ENCODE measurements at places on chromosomes 3 and 15.

DNA sequence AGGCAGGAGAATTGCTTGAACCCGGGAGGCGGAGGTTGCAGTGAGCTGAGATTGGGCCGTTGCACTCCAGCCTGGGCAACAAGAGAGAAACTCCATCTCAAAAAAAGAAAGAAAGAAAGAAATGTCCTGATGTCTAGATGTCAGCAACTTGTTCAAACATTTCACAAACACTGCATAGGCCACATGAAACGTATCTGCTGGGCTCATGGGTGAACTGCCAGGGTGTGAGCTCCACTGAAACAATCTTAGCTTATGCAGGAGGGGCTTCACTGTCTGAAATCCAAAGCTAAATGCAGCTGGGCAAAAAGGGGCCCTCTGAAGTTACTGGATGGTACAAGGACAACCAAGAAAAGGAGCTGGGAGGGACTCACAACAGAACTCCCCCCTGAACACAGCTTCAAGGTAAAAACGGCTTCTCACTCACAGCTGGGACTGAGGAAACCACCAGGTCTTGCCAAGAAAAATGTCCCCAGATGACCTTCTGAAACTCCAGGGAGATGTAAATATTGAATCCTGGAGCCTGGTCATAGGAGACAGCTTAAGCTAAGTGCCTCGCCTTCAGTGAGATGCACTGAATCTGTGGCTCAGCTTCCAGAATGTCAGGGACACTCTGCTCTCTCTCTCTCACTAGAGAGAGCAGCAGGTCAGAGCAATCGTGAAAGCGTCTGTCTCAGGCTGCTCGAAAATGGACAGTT is 31.9 kb downstream of the SEC61A1 start:
- DNase-seq, result no peak

DNA sequence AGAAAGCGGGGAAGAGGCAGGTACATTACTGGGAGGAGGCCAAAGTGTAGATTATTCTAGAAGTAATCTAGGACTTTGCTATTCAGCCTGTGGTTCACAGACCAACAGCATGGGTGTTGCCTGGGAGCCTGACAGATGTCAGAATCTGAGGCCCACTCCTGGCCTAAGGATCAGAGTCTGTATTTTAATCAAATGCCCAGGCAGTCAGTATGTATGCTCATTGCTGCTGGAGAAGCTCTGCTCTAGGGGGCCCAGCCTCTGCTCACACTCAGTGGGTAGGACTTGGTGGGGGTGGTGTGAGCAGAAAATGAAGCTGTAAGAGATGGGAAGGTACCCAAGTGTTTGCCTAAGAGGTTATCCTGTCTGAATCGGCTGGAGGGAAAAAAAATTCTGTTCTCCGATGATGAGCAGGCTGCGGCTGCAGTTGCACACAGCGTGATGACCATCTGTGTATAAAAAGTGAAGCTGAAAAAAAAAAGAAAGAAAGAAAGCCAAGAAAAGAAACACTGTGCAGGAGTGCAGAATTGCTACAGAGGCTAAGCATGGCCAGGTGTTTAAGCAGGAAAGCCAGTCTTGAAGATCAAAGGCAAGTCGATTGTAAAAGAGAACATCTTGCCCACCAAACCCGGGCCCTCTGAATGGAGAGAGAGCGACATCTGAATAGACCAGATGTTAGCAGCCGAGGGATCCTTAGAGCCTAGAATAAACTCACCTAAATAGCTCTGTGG is 65.2 kb downstream of the EIF4E3 start:
- no peak for DNase-seq

DNA sequence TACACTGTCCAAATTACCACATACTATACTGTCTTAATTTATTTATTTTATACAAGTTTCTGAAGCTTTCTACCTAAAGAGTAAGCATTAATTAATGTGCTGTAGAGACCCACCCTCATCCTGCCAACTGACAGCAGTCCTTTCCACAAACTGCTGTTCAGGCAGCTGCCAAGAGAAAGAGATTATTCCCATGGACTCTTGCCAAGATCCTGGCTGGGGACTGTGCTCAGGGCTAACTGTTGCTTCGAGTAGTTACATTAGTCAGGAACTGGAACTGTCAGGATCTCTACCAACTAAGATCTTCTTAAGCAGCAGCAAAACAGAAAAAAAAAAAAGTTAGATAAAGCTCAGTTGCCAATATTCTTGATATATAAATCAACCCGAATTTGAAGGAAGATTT is 398.8 kb downstream of the MECOM start:
- no peak for DNase-seq

- no peak for DNase-seq
Observed at GRCh38 chr3:8460050-8460708, 41.4 kb upstream of the LMCD1 start.

GRCh38 chr3:177421481-177421785 is 224.2 kb upstream of the TBL1XR1 start:
- no peak for DNase-seq

DNA sequence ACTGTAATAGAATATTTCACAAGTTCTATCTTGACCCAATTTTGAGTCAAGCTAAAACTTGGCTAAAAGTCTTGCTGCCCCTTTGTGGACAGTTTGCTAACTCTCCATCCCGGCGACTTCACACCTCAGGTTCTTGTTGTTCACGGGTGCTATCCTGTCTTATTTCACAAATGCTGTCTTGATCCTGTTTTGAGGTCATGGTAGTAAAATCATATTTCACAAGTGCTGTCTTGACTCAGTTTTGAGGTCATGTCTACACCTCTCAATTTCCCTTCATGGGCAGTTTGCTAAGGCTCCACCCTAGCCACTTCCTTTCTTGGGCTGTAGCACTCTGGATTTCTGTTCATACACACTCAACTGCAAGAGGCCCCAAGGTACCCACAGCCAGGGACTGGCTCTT is 45.0 kb upstream of the GK5 start:
- peak; percentile 17 for DNase-seq

- DNase-seq, result peak; percentile 65
Observed at GRCh38 chr15:55267401-55268175, 22.0 kb downstream of the RAB27A start.

- DNase-seq, result no peak
Observed at GRCh38 chr3:130659911-130660310, 86.7 kb downstream of the PIK3R4 start.

- no peak for DNase-seq
Observed at GRCh38 chr15:74431645-74432044, 2.1 kb downstream of the SEMA7A start.

- no peak for DNase-seq
Observed at GRCh38 chr3:138188013-138188730, 1.1 kb downstream of the ARMC8 start.

DNA sequence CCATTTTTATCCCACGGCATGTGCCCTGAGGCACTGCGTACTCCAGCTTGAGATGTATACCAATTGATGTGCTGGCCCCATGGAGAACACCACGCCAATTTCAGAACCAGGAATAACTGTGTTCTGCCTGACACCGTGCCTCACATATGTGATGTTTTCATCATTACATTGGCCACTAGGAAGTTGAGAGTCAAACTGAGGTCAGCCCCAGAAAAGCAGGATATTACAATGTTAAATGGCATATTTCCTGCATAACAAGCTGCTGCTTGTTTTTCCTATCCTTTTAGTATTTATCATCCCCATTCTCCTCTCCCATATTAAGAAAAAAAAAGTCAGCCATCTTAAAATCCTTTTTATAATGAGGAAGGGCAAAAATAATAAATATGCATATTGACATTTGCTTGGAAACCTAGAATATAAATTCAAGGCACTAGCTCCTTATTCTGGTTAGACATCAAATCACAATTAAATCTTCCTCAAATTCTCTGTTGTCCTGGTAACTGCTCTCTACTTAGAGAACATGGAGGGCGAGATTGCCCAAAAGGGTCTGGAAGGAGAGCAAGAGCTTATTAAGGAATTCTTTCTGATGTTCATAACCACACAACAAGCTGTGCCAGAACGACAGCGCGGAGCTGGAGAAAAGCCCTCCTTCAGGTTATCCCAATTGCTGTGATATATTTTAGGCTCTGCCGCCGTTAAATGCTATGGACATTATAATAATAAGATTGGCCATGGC is 112.6 kb downstream of the UACA start:
- DNase-seq, result no peak

- DNase-seq, result no peak
Observed at GRCh38 chr3:4722103-4722502, 229.0 kb downstream of the ITPR1 start.

DNA sequence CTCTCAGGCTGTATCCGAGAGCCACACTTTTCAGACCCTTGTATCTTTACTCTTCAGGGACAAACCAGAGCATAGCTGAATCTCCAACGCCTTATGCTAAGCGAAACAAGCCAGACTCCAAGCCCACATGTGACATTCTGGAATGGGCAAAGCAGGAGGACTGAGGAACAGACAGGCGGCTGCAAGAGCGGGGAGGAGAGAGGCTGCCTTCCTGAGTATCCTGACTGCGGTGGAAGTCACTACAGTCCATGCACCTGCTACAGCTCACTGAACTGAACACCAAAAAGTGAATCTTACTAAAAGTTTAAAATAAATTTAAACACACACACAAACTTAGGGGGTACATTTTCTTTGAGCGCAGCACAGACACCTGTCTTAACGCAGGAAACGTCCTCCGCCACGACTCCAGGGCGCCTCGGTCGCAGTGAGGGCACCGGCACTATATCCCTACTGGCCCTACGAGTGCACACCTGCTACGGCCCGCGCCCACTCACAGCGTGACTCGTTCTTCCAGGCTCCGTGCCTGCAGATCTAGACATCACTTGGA is 1.4 kb downstream of the CYFIP1 start:
- no peak for DNase-seq

GRCh38 chr15:59223736-59224135 is 17.1 kb downstream of the LDHAL6B start:
- no peak for DNase-seq

GRCh38 chr3:46922871-46923558 is 45.5 kb downstream of the PTH1R start:
- DNase-seq, result no peak

DNA sequence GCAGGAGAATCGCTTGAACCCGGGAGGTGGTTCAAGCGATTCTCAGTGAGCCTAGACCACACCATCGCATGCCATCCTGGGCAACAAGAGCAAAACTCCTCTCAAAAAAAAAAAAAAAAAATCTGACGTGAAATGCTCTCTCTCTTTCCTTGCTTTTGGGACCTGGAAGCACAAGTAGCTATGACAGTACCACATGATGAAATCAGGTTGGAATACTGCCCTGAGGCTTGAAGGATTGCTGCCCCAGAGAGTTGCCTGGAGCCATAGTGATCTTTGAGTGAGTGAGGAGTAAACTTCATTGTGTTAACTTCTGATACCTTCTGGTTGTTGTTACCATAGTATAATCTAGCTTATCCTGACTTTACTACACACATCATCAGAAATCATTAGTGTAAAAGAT is 23.3 kb downstream of the AKAP13 start:
- no peak for DNase-seq

DNA sequence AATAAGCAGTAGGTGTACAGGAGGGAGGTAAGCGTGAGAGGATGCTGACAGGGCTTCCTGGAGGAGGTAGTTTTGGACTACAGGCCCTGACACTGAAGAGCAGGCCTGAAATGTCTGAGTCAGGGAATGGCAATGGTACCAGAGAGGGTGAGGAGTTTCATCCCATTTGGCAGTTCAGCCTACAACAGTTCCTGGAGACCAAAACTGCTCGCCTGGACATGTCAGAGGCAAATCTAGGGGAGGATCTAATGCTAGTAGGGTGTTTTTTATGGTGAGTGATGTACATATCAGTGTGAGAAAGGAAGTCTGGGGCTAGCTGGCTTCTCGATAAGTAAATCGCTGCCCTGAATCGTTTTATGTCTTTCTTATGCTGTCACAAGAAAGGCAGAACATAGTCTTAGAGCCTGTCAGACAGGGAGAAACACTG is 13.8 kb upstream of the TNFSF10 start:
- no peak for DNase-seq

DNA sequence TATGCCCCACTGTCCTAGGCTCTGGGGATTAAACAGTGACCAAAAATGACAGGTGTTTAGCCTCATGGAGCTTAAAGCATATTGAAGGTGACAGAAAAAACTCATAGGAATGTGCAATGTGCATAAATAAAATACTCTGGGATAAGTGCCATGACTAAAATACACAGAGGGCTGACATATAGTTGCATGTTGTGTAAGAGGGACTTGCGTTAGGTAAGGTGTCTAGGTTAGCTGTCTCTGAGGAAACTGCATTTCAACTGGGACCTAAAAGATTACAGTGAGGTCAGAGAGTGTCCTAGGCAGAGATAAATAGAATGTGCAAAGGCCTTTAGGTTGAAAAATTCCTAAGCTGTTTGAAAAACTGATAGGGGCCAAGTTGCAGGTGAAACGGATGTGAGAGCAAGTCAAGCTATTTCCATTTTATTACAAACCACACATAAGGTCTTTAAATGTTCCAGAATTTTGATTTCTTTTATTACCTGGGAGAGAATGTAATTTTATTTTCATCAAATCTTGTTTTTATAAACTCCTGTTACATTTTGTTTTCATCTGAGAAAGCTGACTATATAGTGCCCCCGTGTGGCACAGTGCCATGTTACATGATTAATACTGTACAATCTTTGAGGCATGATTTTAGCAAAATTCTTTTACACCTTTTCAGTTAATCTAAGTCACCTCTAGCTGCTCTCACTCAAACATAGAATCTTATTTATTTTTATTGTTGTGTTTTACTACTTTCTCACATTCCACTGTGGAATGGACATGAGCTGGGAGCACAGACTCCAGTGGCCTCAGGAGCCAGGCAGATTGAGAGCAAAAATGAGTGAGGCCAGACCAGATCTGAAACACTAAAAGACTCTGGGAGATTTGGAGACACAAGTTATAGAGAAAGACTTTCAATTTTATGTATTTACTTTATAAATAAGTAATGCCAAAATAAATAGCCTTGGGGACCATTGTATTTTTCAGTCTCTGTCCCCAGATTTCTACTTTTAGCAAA is 259.6 kb upstream of the ZNF717 start:
- DNase-seq, result no peak

DNA sequence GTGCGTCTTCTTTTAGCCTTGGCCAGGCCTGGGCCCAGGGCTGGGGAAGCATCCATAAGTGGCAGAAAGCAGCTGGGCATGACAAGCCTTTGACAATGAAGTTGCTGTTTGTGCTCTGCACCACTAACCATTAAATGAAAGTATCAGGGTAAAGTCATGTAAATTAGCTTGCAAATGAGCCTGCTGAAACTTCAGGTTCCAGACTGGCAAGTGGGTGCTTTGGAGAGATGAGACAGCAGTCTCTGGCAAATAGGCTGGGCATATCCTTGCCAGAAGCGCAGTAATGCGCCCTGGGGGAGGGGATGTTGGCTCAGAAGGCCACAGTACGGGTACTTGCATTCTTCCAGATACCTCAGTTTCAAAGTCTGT is 40.7 kb downstream of the RAB6B start:
- DNase-seq, result no peak

- no peak for DNase-seq
Observed at GRCh38 chr15:95449230-95449628, 881.3 kb upstream of the NR2F2 start.

GRCh38 chr15:77702211-77702957 is 69.7 kb upstream of the LINGO1 start:
- no peak for DNase-seq

- DNase-seq, result peak; percentile 12
Observed at GRCh38 chr15:65101411-65101890, 13.5 kb downstream of the UBAP1L start.

- no peak for DNase-seq
Observed at GRCh38 chr3:58492494-58492905, 604 bp downstream of the KCTD6 start.

- DNase-seq, result no peak
Observed at GRCh38 chr3:8938021-8938420, 25.3 kb downstream of the RAD18 start.

GRCh38 chr3:138184994-138185393 is 2.1 kb upstream of the ARMC8 start:
- no peak for DNase-seq

- DNase-seq, result no peak
Observed at GRCh38 chr15:70627322-70627721, 136.0 kb downstream of the UACA start.

- DNase-seq, result no peak
Observed at GRCh38 chr3:118984699-118985098, 49.9 kb downstream of the IGSF11 start.

Measured in stimulated activated CD8-positive, alpha-beta memory T cell treated with anti-CD3 and anti-CD28 coated beads, Interleukin-12 subunit alpha, Interleukin-12 subunit beta, amount 100 ng/mL, for 1 hour (primary cell).